Lung (tissue), 17 donors: ENCODE measurements at places on chromosomes 7 and 10.

DNA sequence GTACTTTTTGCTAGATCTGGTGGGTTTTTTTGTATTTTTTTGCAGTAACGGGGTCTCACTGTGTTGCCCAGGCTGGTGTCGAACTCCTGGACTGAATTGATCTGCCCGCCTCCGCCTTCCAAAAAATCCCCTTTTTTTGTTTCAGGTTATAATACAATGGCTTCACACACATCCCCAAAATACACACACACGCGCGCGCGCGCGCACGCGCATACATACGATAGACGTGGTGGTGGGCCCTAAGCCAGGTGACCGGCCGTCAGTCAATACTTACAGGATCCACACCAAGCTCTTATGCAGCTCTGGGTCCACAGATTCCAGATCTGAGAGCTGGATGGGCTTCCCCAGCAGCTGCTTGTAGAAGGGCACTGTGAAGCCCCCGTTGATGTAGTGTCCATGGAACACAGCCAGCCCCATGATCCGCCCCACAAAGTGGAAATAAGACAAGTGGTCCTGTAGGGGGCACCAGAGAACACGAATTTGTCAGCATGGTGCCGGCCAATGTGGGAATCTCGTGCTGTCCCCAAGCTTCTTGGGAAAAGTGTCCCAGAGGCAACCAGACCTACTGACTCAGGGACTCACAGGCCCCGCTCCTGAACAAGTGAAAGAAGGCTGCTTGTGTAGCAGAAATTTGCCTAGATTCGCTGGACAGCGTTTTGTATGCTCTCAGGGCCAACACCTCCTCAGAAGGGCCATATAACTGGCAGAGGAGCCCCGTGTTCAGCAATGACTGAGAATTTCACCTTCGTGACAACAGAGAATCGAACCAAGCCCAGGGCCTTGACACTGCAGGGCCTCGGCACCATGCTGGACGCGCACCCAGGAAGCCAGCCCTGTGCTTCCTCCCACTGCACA is 103.6 kb downstream of the SMURF1 start:
- DNase-seq, result peak; percentile 94

DNA sequence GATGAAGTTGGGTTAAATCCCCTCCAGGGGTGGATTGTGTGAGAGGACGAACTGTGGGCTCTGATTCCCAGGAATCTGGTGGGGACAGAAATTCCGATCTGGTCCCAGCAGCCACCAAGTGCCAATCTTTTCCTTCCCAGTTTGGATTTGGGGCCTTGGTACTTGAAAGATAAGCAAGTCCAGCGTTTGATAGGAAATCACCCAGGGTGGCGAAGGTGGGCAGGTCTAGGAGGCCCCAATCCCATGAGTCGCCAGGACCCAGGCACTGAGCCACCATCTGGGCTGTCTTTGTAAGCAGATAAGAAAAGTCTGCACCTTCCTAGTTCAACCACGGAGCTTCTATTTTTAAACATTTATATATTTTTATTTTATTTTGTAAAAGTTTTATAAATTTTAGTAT is 122.6 kb upstream of the LSM8 start:
- no peak for DNase-seq

DNA sequence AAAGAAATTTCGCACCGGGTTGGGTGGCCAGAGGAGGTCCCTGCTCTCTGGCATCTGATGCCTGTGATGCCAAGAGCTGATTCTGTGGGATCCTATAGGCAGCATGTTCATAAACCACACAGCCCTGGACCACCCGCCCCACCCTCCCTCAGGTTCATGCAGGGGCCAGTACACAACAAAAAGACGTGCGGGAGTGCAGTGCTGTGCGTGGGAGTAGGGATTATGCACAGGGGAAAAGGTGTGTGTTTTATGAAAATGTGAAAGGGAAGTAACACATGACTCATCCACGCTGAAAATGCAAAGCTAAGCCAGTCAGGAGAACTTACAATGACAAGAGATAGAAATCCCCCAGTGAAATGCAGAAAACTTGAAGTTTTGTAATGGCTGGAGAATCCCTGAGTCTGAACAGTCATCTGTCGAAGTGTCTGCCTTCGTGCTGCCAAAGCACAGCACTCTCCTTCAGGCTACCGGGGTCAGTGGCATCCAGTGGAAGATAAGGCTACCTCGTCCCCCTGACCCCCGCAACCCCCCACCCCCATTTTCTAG is 1.1 kb downstream of the KIAA1217 start:
- peak; percentile 47 for DNase-seq

DNA sequence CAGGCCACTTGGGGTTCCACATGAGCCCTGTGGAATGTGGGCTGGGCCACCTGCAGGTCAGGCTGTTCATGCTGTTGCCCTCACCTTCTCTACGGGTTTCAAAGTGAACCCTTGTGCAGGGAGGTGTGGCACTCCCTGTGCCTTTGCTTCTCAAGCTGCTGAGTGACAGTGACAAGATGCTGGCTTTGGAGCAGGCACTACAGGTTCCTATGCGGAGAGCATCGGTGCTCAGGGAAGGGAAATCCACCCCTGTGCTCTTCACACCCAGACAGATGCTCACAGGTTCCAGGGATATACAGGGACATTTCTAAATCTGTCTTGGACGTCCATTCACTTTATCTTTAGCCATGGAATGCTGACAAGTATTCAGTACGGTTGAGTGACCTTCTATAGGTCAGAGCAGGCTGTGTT is 1005.0 kb downstream of the LRMDA start:
- DNase-seq, result no peak

GRCh38 chr7:38122501-38122900 is 55.5 kb upstream of the STARD3NL start:
- DNase-seq, result peak; percentile 26

- no peak for DNase-seq
Measured at GRCh38 chr7:12949060-12949931, 261.9 kb downstream of the ARL4A start.

DNA sequence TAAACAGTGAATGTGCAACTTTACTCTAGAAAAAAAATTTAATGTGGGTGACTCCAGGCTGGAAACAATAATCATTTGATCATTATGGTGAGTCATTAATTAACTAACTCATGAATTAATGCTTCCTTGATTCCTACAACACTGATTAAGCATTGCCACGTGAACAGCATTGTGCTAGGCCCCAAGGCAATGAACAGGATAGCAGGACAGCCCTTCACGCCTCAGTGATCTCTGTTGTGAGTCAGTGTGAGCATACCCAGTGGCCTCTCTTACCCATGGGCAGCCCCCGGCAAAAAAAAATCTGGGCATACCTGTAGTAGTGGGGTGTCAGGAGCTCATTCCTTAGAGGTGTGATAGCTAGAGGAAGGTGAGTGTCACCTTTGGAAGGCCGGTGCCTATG is 76.0 kb downstream of the DENND2A start:
- no peak for DNase-seq

DNA sequence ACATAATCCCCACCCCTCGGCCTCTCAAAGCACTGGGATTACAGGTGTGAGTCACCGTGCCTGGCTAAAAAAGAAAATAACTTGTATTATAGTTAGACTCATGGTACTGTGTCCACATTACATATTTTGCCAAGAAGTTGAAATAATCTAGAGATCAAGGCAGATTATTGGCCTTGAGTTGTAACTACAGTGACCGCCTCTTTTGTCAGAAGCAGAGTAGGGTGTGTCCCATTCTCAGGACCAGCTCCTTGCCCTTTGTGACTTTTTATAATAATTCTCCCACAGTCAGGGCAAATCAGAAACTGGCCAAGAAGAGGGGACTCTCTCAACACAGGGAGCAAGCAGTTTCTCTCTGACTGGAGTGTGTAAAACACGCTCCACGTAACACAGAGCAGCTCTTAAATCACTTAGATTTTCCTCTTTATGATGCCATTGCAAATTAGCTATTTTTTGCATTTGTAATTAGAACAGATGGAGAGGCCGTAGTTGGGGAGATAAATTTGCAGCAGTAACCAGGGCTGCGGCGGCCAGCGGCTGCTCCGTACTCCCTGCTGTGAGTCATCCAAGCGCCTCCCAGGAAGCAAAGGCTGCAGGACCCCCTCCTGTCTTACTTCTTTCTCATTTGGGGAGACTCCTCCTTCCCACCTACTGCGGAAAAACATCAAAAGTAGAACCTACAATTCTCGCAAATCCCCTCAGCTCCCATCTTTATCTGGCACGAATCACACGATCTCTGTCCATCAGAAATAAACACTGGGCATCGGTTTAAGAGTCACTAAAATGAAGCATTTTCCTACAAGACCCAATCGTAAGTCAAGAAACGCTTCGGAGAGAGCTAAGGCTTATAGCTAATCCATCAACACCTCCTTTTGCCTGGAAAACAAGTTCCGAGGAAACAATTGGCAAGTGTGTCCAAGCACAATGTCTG is 32.1 kb upstream of the MSRB2 start:
- peak; percentile 48 for DNase-seq

DNA sequence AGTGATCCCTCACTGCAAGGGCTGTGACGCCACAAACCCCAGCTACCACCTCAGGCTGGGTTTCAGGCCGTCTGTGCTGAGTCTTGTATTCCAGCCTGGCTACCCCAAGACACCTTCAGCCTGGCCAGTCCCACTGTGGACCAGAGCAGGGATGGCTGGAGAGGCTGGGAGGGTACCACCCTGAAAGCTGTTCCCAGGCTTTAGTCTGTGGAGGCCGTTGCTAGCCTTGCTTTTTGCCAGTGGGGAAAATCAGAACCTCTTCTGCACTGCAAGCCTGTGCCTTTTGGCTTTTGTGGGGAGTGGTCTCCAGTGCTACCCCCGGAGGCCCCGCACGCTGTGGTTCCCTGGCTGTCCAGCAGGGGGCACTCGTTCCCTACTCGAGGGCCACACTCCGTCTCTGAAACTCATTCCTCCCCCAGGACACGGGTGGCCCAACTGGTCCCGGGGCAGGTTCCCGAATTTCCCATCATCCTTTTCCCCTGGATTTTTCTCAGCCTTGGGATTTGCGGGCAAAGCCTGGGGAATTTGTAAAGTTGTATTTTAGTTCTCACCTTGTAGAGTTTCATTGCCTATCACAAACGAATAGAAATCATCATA is 128.4 kb upstream of the BTBD16 start:
- DNase-seq, result no peak

DNA sequence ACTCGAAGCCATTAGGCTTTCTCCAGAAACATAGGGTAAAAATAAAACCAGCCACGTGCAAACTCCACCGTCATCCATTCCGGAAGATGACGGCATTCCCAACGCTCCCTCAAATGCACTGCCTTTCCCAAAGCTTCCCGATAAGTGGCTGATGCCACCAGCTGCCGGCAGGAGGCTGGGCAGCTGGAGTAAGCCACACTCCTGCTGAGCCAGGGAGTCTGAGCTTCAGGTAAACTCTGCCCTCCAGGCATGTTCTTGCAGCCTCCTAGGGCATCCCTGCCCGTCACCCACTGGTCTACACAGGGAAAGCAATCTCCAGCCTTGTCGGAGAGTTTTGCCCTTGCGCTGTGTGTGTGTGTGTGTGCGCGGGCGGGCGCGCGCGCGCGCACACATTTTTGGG is 40.5 kb upstream of the TMEM273 start:
- no peak for DNase-seq

GRCh38 chr10:88881320-88881719 is 1.3 kb downstream of the STAMBPL1 start:
- peak; percentile 54 for DNase-seq

DNA sequence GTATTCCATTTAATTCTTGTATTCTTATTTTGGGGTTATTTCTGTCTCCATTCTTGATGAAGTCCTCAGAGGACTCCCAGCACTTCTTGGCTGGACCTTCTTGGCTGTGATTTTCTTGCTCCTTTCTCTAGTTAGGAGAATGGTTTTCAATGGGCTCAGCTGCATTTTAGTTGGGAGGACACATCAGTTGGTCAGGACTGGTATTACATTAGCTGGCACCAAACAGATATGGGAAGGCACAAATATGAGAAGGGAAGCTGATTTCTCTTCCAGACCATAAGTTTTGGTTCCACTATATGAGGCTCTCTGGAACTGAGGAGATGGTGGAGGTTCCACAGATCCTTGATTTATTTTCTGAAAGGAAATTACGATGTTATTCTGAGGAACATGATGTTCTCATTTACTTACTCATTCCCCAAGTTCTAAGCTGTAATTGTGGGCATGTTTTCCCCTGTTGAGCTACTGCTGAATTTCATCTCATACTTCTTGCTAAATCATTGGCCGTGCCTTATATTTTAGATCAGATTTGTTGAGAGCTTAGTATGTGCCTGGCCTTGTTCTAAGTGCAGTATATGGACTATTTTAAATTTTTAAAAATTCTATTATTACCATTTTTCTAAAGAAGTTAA is 261.0 kb downstream of the THSD7A start:
- no peak for DNase-seq

- DNase-seq, result no peak
Measured at GRCh38 chr7:155495440-155496248, 37.7 kb downstream of the EN2 start.

DNA sequence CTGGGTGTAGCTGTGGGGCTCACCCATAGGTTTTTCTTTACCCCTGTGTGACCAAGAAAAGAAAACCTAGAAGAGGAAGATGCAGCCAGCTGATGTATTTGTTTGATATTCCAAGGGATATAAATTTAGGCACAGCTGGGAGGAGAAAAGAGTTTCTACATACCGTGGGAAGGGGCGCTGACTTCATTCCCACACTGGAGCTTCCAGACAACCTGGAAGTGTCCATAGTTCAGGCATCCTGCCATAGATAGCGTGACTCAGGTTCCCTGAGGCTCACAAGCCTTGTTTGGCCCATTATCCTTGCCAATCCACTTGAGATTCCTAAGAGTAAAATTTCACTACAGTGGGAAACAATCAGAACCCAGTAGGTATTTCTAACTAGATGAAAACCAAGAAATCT is 371.7 kb upstream of the NRP1 start:
- no peak for DNase-seq

- no peak for DNase-seq
Measured at GRCh38 chr7:30975256-30975899, 11.6 kb downstream of the GHRHR start.

GRCh38 chr10:49252313-49253034 is 46.5 kb upstream of the C10orf71 start:
- DNase-seq, result no peak

DNA sequence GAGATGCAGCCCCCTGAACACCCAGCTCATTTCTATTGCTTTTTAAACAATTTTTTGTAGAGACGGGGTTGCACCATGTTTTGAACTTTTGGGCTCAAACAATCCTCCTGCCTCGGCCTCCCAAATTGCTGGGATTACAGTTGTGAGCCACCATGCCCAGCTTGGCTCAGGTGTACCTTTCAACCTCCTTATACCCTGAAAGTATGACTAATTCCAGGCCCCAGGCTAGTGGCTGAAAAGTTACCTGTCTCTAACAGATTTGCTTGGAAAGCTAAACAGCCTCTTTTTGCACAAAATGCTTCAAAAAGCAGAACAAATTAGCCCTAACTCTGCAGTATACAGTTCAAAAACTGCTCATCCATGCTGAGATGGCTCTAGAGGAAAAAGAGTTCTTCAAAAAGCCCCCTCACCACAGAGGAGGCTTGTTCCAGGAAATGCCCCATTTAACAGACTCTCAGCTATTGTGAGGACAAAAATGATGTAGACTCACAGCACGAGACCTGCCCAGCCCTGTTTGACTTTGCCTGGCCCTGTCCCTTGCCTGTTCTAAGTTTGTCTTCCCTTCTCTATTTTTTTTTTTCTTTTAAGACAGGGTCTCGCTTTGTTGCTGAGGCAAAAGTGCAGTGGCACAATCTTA is 13.4 kb upstream of the AP1S1 start:
- DNase-seq, result no peak

GRCh38 chr10:3948843-3949242 is 163.8 kb upstream of the KLF6 start:
- peak; percentile 62 for DNase-seq

GRCh38 chr10:70744617-70745143 is 40.5 kb downstream of the TBATA start:
- no peak for DNase-seq
